NCI-H1436 treated with DMSO at 0.1 percent for 48 hours (cell line): ENCODE measurements at places on chromosomes 16 and 17.

DNA sequence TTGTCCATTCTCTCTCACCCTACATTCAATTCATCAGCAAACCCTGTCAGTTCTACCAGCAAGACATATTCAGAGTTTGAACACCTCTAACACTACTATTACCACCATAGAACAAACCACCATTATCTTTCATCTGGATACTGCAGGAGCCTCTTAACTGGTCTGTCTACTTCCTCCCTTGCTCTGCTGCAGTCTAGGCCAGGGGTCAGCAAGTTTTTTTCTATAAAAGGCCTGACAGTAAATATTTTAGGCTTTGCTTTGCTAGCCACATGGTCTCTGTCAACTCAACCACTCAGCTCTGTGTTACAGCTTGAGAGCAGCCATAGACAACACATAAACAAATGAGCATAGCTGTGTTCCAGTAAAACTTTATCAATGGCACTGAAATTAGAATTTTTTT, 13.8 kb downstream of the KCTD19 start:
- DNase-seq, result no peak

- peak; percentile 43 for DNase-seq
These were observed 70.8 kb upstream of the TNRC6C start for GRCh38 chr17:77887464-77888241.

DNA sequence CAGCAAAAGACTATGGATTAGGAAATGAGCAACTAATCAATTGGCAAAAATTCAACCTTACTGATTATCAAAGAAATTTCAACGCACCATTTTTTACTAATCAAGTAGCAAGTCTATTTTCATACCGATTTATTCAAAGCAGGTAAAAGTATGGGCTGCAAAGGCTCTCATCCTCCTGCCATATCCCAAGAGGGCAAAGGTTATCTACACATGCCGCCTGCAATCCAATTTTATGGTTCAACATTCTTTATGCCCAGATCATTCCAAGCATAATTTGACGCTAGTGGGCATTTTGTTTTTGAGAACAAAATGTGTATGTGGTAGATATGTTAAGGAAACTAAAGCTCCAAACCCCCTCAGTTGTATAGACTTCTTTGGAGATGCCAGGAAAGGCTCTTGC, 270.6 kb downstream of the MAF start:
- no peak for DNase-seq

DNA sequence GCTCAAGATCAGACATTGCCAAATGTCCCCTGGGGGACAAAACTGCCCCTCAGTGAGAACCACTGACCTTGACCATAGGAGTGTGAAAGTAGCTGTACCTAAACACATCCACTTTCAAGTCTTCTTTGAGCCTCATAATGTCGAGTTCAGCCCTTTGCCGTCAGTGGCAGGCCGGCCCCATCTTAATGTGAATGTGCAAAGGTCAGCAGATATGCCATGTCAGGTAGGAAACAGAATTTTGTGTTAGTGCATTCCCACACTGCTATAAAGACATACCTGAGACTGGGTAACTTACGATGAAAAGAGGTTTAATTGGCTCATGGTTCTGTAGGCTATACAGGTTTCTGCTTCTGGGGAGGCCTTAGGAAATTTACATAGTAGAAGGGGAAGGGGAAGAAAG, 95.1 kb upstream of the PIRT start:
- no peak for DNase-seq

GRCh38 chr16:20911361-20911760, 10.8 kb downstream of the LYRM1 start:
- DNase-seq, result no peak

DNA sequence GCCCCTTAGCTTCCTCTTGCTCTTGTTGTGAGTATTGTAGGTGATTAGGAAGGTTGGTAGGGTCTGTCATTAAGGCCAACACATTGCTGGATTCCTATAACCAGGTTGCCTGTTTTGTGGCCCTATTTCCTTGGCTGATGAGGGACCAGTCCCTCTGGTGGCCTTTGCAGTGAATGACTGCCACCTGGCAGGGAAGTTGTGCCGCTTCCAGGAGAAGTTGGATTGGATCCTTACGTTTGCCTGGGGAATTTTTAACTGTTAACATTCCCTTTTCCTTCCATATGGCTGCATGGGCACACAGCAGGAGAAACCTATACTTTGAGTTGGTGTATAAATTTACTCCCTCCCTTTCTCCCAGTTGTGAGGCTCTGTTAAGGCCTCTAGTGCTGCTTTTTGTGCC, 32.4 kb downstream of the LCMT1 start:
- DNase-seq, result no peak

- no peak for DNase-seq
These were observed 28.0 kb downstream of the AKAP1 start for GRCh38 chr17:57113011-57113410.

DNA sequence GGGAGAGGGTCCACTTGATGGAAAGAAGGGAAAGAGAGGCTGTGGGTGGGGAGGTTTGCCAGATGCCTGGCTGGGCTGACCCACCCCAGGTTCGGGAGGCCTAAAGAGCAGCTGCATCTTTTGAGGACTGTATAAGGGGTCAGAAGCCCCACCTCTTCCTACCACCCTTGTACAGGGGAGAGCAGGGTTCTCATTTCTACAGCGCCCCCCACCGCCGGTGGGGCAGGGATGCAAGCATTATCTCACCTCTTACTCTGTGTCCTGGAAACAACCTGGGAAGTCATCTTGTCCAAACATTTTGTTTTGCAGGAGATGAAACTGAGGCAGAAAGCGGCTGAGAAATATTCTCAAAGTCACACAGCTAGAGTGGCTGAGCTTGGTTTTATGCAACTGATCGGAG, 22.5 kb upstream of the CCDC182 start:
- no peak for DNase-seq

GRCh38 chr17:79835953-79836509, 3.2 kb downstream of the CBX4 start:
- DNase-seq, result peak; percentile 90

DNA sequence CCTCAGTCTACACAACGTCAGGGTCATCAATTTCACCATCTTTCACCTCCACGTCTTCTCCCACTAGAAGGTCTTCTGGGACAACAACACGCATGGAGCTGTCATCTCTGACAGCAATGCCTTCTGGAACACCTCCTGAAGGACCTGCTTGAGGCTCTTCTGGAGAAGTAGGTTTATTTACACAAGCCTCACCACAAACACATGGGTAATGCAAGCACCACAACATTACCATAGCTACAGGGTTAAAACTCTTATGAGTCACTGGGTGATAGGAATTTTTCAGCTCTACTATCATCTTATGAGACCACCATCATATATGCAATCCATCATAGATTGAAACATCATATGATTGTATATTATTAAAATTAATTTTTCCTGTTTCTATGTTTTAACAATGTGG, 215.4 kb downstream of the CHD9NB start:
- DNase-seq, result no peak

DNA sequence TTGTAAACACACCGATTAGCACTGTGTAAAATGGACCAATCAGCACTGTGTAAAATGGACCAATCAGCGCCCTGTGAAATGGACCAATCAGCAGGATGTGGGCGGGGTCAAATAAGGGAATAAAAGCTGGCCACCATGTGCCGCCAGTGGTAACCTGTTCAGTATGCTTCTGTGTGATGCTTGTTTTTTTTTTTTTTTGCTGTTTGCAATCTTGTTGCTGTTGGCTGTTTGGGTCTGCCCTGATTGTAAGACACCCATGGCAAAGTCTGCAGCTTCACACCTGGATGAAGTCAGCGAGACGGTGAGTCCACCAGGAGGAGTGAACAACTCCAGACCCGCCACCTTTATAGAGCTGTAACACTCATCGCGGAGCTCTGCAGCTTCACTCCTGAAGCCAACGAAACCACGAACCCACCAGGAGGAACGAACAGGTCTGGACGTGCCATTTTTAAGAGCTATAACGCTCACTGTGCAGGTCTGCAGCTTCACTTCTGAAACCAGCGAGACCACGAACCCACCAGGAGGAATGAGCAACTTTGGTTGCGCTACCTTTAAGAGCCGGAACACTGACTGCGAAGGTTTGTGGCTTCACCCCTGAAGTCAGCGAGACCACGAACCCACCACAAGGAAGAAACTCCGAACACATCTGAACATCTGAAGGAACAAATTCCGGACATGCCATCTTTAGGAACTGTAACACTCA, 85.0 kb upstream of the MED9 start:
- DNase-seq, result no peak

GRCh38 chr16:87966685-87967185, 15.5 kb downstream of the BANP start:
- no peak for DNase-seq

DNA sequence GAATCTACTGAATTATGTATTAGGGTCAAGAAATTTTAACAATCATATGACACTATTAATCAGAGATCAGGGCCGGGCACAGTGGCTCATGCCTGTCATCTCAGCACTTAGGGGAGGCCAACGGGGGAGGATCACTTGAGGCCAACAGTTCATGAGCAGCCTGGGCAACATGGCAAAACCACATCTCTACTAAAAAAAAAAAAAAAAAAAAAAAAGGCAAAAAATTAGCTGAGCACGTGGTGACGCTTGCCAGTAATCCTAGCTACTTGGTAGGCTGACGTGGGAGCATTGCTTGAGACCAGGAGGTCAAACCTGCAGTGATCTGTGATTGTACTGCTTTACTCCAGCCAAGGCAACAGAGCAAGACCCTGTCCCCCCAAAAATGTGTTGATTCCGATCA, 52.5 kb upstream of the CLEC3A start:
- DNase-seq, result no peak

GRCh38 chr16:1982013-1982433, 754 bp upstream of the NOXO1 start:
- no peak for DNase-seq

DNA sequence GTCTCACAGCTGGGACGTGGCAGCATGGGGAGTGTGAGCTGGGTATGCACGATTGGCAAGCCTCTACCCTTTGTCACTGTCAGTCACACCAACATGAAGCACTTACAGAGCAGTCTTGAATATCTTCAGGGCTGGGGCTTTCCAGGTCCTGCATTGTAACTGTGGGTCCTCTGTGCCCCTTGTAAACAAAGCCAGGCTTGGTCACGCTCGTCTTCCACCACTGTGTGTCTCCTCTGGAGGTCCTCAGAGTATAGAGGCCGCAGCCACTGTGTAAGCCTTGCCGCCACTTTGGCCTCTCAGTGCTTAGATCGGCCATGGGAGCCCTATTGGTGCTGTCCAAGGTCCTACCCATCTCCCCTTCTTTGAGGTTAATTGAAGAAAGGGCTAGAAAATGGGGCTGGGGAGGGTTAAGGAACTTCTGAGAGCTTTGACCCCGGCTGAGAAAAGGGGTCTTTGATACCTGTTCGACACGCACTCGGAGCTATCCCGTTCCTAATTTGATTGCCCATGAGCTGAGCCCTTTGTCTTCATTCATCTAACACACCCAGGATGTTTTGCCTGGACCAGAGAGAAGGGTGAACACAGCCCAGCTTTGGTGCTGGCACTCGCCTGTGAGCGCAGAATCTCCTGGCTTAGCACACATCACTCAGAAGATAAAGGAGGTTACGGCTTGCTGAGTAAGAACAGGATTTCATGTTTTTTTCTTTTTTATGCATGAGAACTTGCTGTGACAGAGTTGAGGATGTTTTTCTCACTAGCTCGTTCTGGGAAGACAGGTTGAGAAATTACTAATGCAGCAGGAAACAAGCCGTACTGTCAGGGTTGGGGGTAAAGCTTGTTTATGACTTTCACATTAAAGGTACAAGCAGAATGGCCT, 267.9 kb downstream of the CPPED1 start:
- no peak for DNase-seq

DNA sequence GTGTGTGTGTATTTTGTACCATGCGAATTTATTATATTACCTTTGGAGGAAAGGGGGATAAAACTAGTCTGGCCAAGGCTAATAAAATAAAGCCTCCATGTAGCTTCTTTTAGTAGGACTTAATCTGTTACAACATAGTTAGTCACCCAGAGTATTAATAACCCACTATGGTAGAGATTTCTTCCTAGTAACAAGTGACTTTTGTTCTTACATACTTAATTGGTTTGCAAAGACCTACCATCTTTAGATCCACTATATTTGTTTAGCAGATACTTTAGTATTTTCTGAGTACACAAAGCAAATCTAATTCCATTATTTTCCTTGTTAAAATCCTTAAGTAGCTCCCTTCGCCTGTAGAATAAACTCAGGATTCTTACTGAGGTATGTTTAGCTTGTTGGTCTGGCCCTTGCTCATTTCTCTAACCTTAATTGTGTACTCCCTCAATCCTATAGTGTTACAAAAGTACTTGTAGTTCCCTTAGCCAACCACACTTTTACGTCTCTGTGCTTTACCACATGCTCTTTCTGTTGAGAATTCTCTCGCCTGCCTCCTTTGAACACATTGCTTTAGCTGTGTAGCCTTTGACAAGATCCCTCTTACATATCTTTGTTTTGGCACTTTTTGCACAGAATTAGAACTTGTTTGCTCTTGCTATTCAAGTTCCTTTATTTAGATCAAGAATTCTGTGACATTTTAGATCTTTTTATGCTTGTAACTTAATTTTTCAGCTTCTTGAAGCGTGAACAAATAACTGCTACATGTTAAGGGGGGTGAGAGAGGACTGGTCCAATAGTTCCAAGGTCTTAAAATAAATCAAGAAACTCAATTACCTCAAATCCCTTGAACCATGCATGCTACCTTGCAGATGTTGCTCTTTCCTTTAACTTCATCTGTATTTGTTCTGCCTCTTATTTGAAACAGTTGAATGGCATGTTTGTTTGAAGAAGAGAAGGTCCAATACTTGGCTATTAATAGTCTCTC, 23.8 kb downstream of the CLTC start:
- DNase-seq, result no peak

DNA sequence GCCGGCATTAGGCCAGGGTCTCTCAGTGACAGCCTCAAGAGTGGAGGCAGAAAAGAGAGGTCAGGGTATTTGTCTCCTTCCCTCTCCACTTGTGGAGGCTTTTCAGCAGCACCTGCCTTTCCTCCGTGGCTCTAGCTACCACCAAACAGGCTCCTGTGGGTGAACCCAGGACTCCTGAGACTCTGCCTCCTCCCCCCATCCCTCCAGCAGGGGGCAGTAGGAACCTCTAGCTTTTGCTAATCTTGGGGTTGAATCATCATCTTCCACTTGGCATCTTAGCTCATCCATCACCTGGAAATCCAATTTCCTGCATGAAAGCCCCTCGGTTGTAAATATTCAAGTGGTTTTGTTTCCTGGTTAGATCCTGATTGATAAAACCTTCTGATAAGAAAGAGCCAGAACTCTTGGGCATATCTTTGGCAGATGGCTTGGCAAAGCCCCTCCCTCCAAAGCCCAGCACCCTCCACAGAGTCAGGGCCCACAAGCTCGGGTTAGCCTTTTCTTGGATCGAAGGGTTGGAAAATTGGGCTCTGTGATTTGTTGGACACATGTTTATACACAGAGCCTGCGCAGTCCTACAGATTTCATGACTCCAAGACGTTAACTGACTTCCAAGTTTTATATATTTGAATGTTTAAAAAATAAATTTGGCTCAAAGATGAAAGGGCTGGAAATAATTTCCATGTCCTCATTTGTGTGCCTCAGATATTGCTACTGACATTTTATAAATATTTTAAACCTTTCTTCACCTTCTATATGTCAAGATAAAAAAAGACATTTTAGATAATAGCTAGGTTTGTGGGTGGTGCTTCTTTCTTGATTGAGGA, 322.1 kb downstream of the MAP2K4 start:
- DNase-seq, result no peak

GRCh38 chr17:11122908-11123307, 118.1 kb upstream of the SHISA6 start:
- no peak for DNase-seq

- no peak for DNase-seq
These were observed 109.6 kb upstream of the CACNG3 start for GRCh38 chr16:24146518-24146917.

- DNase-seq, result no peak
These were observed 22.9 kb downstream of the DHRS7B start for GRCh38 chr17:21149621-21150020.

GRCh38 chr16:16994831-16995230, 475.9 kb downstream of the XYLT1 start:
- no peak for DNase-seq

GRCh38 chr17:73623818-73624217, 20.4 kb downstream of the SDK2 start:
- no peak for DNase-seq
